ENCODE measurements at places on chromosomes 16 and 17.

- DNase-seq, result no peak
These were observed 84.4 kb upstream of the RPRML start for GRCh38 chr17:47063475-47063874.

DNA sequence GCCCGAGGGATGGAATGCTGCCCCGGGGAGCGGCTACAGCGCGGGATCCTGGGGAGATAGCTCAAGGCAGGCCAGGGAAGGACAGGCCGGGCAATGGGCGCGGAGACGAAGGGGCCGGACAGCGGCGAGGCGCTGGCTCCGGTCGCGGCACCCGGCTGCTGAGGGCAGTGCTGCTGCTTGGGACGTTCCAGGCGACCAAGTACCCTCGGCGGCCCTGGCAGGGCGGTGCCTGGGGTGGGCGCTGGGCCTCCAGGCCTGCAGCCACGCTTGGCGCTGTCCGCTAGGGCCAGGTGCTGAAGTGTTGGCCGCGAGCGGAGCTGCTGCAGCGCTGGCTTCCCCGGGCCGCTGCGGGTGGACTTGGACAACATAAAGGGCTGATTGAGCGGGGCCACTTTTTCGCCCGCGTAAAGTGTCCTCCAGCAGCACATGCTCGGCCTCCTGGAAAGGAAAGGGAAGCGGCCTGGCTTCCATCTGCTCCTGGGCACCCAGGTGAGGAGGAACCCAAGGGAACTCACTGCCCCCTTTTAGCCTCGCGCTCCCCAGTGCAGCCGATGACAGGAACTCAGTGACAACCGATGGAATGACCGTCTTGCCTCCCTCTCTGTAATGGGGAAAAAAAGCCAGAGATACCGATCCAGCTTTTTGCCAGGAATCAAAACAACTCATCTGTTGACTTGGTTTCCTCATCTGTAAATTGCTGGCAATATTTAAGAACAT is 23.7 kb downstream of the CLEC3A start:
- peak; percentile 24 for DNase-seq

DNA sequence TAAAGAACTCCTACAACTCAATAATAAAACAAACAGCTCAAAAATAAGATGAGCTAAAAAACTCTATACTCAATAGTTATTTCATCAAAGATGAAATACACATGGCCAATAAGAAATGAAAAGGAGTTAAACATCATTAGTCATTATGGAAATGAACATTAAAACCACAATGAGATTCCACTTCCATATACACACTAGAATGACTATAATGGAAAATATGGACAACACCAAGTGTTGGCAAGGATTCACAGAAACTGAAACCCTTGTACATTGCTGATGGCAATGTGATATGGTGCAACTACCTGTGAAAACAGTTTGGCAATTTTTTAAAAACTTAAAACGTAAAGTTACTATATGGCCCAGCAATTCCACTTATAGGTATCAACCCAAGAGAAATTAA is 91.4 kb downstream of the GRIN2A start:
- no peak for DNase-seq

- DNase-seq, result peak; percentile 53
These were observed 23.7 kb upstream of the KDM8 start for GRCh38 chr16:27179500-27180072.

GRCh38 chr17:17091276-17091675 is 49.0 kb downstream of the MPRIP start:
- DNase-seq, result no peak
